ENCODE measurements at places on chromosomes 3 and 15.

DNA sequence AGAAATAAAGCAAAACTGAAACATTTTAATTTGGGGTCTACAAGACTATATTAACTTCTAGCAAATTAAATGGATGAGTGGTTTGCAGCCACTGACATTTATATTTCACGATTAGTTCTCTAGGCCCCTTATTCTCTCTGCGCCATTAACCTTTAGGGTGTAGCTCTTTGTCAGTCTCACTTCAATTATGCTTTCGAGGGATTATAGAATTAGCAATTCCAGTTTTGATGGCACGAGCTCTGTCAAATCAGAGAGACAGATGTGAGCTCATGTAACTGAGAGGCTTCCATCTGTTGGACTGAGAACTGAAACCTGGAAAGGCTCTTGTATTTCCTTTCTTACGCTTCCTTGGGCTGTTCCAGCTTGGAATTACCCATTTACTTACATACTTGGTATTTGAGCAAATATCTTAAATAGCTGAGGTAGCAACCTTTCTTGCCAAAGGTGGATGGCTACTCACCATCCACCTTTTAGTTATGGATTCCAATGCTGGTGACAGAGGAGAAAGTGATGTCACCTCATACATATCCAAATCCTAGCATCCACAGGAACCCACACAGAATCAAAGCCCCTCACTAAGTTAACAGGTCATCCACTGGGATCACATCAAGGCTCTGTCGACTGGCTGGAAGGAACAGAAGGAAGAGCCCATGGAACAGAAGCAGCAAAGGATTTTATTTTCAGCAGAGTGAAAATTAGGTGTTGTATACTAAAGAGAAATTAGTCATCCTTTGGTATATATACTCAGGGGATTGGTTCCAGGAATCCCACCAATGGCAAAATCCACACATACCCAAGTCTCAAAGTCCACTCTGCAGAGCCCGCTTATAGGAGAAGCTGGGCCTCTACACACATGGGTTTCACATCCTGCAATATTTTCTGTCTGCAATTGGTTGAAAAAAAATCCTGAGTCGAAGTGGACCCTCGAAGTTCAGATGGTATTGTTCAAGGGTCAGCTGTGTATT, 20.8 kb downstream of the VGLL4 start:
- DNase-seq: no peak

DNA sequence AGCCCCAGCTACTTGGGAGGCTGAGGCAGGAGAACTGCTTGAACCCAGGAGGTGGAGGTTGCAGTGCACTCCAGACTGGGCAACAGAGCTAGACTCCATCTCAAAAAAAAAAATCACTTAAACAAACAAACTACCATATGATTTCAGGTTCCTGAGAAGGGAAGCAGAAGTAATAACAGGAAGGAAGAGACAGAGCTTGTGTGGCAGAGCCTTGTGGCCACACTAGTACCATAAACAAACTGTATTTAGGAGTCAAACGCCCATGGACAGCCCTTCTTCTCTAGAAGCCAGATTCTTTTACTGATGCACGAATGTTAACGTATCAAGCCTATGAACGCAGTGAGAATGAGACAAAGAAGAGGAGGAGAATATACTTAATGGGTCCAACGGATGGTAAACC, 12.0 kb downstream of the MTMR10 start:
- DNase-seq: no peak

GRCh38 chr15:29652595-29652994, 169.7 kb downstream of the TJP1 start:
- DNase-seq: no peak

GRCh38 chr3:29381595-29381994, 100.7 kb downstream of the RBMS3 start:
- DNase-seq: no peak

GRCh38 chr3:184565421-184566211, 4.0 kb downstream of the EPHB3 start:
- no peak for DNase-seq

GRCh38 chr3:9782770-9783169, 9.5 kb downstream of the TADA3 start:
- DNase-seq: no peak

DNA sequence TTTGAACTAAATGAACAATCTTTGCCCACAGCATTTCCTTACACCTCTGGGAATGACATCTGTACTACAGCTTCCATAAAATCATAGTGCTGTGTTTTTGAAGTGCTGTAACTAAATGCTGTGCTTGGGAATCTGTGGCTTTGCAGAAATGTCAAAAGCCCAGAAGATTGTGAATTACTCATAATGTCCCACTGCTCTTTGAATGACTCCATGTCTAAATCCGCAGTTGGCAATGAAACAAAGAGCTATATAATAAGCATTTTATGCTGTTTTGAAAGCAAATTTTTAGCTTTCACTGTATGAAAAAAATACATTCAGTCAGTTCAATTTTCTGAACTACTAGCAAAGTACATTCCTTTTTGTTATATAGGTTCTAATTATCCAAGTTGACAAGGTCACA, 88.6 kb upstream of the ADAMTS17 start:
- no peak for DNase-seq
